D341Med (cell line): ENCODE measurements at places on chromosomes 3 and 15.

GRCh38 chr3:159877924-159878323 lies 110.7 kb upstream of the IL12A start:
- no peak for DNase-seq

GRCh38 chr3:58414538-58415197 lies 19.0 kb downstream of the PDHB start:
- DNase-seq, result peak; percentile 79

DNA sequence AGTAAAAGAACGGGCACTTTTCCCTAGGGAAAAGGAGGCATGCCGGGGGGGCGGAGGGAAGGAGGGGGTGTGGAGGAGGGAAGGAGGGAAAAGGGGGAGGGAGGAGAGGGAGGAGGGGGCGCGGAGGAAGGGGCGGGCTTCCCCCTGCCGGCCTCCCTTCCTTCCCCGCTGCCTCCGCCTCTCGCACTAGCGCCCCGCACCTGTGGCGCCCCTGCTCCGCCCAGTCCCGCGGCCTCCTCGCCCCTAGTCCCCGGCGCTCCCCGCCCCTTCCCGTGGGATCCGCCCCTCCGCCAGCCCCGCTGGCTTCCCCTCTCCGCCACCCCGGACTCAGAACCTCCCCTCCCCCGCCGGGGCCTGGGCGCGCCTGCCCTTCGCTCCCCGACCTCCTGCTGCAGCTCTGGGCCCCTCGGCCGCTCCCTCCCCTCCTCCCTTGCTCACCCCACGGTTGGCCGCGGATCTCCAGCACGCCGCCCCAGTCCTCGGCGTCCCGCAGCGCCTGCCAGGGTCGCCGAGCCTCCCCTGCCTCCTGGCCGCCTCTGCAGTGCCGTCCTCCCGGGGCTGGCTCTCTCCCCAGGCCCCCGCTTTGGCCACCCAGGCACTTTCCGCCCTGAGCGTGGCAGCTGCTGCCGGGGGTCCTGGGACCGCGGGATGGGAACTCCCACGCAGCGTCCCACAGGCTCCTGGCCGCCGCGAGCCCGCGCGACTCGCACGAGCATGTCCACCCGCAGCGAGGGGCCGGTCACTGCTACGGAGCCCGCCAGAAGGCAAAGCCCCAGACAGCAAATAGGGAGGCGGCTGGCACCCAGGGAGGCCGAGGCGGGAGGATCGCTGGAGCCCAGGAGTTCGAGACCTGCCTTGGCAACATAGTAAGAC lies 147.4 kb downstream of the TJP1 start:
- DNase-seq, result no peak

DNA sequence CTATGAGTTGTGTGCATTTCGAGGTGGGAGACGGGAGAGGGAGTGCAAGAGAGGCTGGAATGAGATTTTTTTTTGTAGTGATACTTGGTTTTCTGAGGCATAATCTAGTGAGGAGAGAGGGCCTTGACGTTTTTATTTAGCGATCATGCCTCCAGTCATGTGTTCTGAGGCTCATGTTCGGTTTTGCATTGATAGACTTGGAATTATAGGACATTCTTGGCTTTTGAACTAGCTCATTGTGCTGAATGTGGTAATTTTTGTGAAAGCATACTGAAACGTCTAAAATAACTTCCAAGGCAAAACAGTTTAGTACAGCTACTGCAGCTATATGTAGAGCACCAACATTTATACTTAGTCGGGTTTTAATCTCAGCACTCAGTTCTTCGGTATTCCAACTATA lies 408.1 kb downstream of the CNTN4 start:
- DNase-seq, result no peak

- DNase-seq, result no peak
Observed at GRCh38 chr15:80549191-80549590, 145.0 kb downstream of the ARNT2 start.

DNA sequence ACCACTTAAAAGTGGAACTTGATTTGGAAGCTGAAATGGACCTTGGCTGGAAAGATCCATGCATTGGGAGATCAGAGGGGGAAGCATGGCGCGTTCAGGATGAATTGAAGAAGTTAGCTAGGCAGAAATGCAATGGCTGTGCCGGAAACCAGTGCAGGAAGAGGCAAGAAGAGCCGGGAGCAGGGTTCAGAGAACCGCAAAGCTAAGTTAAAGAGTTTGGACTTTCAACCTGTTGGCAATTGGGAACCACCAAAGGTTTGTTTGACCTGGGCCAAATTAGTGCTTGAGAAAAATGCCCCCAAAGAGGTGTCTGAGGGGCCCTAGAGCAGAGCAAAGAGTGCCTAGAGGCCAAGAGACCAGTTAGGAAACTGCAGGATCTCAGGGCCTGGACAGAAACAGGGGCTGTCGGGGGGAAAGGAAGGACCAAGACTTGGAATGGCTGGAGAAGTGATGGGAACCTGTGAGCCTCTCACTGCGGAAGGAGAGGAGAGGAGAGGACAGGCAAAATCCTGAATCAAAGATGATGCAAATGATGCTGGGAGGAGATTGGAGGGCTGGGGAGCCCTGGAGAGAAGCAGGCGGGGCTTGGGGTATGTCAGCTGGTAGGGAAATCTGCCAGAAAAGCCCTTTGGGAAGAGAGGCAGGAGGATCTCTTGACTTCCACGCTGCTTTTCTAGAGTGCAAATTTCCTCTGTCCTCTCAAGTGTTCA lies 49.3 kb downstream of the FAM174B start:
- no peak for DNase-seq
